ENCODE measurements at places on chromosomes 7 and 10. TPM values are rescaled to one million over a fixed set of nuclear protein-coding genes. Genes with fewer than 3 reads are reported as not detected.

Gene NACAD
- total RNA-seq, result 9.6 TPM

DNA sequence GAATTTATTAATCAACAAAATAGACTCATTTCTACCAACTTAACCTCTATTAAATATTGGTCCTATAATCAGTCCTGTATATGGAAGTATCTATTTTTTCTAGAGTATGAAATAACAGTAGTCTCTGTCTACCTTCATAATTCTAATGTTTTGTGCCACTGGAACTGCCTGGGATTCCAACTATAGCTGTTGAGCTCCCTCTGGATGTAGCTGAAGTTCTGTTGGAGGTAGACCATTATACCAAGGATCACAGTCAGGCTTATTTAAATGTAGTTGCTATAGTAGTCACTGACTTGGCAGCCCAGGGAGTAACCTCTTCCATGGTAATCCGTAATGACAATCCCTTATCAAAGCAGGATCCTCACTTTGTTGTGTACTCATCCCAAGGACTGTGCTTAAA is 48.5 kb upstream of the PHYHIPL start:
- H3K36me3 ChIP-seq, result no peaks in the 10 kb centered on the region
- H3K27ac ChIP-seq, result no peak overlapping the region
- H3K4me3 ChIP-seq, result no peak overlapping the region

Gene C10orf88
- 5.6 TPM for total RNA-seq

DNA sequence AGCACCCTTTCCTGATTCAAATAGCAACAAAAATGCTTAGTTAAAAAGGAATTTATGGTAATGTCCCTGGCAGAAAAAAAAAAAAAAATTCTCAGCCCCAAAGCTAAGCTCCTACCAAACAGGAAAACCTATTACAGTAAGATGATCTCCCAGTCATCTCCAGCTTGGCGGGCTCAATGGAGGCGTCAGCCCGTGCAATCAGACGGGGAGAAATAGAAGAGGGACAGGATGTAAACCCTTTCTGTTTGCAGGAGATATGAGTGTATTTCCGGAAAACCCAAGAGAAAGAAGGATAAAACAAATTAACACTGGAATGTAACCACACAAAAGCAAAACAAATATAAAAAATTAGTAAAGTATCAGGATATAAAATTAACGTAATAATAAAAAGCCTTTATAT is 242.8 kb downstream of the TCERG1L start:
- no peaks in the 10 kb centered on the region for H3K27me3 ChIP-seq
- no peaks in the 10 kb centered on the region for H3K4me1 ChIP-seq
- H3K4me3 ChIP-seq, result no peak overlapping the region
- H3K27ac ChIP-seq, result no peak overlapping the region

DNA sequence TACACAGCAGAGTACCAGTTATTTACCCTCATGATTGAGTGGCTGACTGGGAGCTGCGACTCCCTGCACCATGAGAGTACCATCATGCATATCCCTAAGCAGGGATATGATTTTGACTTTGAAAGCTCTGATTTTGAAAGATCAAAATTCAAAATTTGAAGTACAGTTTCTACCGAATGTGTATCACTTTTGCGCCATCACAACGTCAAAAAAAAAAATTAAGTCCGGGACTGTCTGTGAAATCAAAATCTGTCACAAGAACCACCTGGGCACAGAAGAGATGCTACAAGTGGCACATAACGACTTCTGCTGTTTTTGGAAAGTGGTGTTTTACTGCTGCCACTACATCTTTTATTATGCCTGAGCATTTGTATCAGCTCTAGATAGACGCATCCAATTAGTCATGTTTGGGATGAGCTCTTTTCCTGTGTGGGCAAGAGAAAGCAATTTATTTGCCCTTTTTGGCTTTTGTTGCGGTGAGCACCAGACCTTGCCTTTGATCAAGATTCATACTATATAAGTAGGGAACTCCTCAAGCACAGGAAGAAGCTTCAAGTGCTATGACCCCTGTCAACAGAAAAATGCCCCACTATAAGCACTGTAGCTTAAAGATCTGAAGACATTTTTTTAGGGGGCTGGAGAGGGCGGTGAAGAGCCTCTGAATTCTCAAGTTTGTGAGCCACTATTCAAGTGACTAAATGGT is 10.7 kb downstream of the MTPN start:
- no peak overlapping the region for H3K4me3 ChIP-seq
- H3K36me3 ChIP-seq, result no peaks in the 10 kb centered on the region
- no peak for DNase-seq
- H3K27me3 ChIP-seq, result no peaks in the 10 kb centered on the region
- peaks cover 50% of the 10 kb centered on the region for H3K4me1 ChIP-seq
- no peak overlapping the region for H3K27ac ChIP-seq

Data from vagina (tissue), 2 donors.